Vagina (tissue), 2 donors: ENCODE measurements at places on chromosomes 13 and 19.

DNA sequence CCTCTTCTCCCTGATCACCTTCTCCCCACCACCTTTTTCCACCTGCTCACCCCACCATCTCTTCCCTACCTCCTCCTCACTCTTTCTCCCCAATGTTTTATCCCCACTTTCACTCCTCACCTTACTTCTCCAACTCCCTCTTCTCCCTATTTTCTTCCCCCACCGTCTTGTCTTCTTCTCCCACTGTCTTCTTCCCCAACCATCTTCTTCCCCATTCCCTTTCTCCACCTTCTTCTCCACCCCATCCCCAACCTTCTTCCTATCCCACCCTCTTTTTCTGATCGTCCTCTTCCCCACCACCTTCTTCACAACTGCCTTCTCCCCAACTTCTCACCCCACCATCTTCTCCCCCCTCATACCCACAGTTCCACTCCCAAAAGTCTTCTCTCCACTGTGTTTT, 929.4 kb downstream of the UQCRFS1 start:
- no peak for DNase-seq

DNA sequence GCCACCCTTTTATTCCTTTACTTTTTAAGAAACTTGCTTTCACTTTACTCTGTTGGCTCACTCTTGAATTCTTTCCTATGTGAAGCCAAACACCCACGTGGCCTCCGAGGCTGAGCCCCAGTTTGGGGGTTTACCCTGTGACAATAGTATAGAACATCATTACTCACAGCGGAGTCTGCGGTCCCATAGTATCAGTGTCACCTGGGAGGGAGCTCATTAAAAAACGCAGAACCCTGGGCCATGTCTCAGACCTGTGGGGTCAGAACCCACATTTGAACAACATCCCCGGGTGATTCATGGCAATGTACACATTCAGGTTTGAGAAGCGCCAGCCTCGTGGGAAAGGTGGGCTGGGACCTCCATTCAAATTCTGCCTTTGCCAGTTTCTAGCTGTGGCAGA, 36.0 kb upstream of the UBL3 start:
- no peak for DNase-seq

DNA sequence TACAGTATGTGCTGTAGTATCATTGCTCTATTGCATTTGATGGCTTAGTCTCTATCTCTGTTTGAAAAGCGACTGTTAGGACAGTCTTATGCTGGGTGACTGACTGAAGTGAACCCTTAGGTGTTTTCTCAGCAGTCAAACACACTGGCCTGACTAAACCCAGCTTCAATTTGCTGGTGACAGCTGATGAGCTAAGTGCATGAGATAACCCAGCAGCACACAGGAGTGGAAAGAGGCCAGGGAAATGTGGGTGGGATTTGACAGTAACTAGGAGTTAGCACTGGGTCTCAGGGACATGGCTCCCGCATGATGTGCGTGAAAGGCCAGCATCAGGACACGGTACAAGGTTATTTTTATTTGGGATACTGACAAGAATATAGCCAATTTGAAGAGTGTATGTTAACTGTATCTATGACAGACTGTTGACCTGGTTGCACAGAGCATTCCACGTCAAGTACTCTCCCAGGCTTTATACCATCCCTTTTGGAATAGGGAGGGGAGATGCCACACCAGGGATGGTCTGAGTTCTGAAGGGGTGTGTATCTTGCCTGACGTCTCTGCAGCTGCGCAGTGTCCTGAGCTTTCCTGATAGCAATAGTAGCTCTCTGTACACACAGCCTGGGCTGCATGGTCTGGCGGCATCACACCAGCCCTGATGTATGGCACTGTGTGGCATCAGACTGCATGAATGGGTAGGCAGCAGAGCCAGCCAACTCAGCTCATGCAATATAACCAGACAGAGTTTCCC, 144.8 kb downstream of the FLT1 start:
- no peak for DNase-seq

DNA sequence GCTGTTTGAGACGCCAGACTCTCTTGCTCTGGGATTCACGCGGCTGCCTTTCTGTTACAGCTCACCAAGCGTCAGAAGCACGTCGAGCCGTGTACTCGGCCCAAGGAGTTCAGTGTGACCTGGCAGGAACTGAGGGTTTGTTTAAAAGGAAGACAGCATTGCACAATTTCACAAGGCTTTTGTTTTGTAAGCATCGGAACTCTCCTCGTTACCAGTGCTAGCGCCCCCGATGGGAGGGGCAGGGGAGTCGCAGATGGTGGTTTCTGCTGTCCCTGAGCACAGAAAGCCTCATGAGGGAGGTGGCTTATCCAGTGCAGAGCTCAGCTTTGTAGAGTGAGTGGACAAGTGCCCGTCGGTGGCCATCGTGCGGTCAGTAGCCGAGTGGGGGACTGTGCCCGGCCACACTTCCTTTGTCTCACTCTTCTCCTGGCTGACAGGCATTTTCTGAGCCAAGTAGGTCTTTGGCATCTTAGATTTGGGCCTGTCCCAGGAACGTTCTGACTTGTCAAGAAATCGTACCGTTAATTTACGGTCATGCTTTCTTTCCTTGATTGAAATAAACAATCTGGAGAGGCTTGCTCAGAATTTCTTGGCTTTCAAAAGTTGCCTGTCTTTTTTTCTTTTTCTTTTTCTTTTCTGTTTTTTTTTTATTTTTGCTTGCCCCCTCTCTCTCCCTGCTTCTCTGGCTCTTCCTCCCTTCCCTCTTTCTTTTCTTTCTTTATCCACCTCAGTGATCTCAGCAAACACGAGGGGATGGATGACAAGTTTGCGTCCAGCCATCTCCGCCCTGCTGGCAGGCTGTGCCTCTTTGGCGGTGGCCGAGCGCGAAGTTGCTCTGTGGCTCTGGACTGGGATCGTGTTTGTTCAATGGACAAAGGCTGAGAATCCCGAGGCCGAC, 7.7 kb downstream of the KDM4B start:
- DNase-seq: no peak

GRCh38 chr13:89455741-89456140, 1784.6 kb downstream of the SLITRK5 start:
- DNase-seq: no peak

DNA sequence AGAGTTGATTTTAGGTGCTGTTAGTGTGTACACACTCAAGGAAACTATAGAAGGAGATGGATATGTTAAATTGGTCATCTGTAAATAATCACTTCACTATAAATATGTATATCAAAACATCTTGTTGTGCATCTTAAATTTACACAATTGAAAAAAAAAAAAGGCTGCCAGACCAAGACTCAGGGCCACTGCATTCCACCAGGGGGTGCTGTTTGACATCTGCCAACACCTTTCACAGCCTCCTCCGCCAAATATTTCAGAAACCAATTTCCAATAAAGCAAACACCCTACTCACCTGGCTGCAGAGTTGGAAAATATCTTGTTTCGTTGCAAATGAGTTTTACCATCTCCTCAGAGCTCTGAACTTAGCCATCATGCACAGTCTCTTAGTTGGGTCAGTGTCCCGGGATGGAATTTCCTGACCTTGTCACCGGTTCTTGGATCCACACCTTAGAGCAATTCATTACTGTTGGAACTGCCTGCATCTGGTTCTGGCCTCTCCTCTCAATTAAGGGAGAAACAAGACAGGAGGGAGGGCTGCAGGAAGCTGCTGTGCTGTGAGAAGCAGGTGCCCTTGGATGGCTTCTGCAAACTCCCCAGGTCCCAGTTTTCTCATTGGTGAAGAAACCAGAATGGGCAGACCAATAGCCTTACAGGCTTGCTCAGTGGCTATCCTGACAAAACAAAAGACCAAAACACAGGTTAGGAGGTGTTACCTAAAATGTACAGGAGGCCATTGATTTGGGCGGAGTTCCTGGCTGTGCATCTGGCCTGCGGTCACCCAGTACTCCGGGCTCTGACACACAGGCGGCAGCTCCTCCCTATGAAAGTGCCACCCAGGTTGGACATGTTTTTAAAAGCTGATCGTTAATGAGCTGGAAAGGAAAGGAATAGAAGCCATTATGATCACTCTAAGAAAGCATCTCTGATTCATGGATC, 746.6 kb downstream of the UQCRFS1 start:
- no peak for DNase-seq

DNA sequence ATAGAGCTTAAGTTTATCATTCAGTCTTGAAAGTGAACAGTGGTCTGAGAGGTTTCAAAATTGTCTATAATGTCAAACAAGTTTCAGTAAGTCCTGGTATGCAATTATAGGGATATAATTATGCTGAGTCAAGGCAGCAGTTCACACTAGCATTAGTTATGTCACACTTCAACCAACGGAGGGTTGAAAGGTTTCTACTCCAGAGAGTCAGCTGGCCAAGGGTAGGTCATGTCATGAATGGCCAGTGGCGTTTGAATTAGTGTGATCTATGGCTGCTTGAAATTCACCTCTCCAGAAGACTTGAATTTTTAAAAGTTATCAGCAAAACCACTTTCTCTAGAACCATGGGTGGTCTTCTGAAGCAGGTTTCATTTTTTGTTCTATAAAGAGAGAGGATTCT, 108.6 kb downstream of the TNFRSF19 start:
- no peak for DNase-seq

GRCh38 chr13:79419365-79419764, 13.3 kb upstream of the RBM26 start:
- DNase-seq: no peak

GRCh38 chr13:113137691-113138298, 15.2 kb downstream of the F10 start:
- DNase-seq: no peak

DNA sequence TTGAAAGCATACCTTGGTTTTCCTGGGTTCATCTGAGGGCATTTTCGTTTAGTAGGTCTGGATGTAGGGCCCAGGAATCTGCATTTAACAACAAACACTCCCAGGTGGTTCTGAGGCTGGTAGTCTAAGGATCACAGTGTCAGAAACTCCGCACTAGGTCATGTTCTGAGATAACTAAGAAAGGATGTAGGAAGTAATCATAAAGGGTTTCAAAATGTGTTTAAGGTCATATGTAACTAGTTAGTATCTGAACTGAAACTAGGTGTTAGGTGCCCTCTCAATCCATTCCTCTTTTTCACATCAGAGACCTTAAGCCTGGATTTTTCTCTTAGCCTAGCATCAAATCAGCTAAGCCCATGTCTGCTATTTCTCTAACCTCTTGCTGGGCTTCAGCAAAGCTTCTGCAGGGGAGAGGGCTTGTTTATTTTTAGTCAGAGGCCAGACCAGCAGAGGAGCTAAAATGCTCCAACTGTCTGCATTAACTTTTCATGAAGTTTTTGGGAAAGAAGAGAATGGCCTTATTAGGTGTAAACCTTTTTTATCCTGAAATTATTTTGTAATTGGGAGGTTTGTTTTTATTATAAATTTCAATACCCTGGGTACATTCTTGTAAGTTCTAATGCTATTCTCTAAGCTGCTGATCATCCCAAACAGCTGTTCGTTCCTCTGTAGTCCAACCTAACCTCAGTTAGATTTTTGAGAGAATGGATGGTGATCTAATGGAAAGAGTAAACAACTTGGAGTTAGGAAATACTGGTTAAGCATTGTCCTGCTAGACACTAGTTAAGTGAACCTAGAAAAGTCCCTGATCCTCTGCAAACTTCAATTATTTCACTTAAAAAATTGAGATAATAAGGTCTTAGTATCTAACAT, 262.8 kb upstream of the RFC3 start:
- DNase-seq: no peak

GRCh38 chr13:51058461-51059167, 52.5 kb downstream of the C13orf42 start:
- peak; percentile 77 for DNase-seq

DNA sequence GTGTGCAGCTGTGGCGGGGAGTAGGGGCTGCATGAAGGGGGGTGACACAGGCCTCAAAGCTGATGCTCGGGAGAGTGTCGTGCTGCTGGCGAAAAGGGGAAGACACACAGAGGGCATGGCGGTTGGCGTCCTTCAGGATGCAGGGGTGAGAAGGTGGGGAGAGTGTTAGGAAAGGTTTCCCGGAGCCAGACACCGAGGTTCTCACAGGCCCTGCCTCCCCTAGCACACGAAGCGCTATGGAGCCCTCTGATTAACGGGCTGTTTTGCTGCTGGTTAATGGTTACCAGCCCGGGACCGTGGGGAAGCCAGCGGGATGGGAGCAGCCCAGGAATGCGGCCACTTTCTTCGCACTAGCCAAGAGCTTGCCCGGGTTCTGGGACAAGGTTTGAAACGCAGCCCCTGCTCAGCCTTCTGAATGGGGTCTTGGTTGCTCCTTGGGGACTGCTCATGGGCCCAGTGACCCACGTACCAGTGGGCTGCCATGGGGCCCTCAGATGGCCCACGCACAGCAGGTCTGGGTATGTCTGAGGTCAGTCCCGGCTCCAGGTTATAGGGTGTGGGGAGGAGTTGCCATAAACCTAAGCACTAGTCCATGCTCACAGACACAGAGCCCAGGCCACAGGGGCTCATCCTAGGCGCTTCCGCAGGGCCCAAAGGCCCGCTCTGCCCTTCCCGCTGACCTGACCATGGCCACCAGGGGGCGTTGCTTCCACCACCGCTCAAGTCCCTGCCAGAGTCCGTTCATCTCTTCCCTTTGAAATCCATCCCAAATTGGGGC, 31.3 kb upstream of the ISYNA1 start:
- DNase-seq: no peak

- no peak for DNase-seq
Observed at GRCh38 chr19:50994129-50994528, 7.3 kb downstream of the KLK8 start.

DNA sequence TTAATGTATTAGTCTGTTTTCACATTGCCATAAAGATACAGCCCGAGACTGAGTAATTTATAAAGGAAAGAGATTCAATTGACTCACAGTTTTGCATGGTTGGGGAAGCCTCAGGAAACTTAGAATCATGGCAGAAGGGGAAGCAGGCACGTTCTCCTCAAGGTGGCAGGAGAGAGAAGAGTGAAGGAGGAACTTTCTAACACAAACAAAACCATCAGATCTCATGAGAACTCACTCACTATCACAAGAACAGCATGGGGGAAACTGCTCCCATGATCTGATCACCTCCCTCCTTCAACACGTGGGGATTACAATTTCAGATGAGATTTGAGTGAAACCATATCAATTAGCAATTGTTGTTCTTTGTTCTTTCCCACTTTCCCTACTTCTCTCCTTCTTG, 689.0 kb upstream of the SLITRK1 start:
- no peak for DNase-seq

- DNase-seq: no peak
Observed at GRCh38 chr13:107450431-107450830, 764.9 kb downstream of the LIG4 start.

GRCh38 chr13:110683921-110684320, 22.0 kb downstream of the CARS2 start:
- no peak for DNase-seq

- no peak for DNase-seq
Observed at GRCh38 chr13:52615134-52615801, 27.0 kb upstream of the HNRNPA1L2 start.

DNA sequence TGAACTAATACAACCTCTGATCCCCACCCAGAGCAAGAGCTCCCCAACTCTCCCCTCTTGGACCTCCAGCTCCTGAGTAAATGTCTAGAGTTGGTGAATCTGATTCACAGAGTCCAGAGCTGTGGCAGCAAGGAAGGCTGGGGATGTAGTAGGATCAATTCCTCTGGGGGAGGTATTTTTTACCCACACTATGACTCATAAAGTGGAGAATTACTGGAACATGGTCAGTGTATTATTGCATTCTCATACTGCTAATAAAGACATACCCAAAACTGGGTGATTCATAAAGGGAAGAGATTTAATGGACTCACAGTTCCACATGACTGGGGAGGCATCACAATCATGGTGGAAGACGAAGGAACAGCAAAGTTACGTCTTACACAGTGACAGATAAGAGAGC, 496.7 kb downstream of the EFNB2 start:
- no peak for DNase-seq

- no peak for DNase-seq
Observed at GRCh38 chr13:112231451-112232083, 144.6 kb upstream of the SPACA7 start.
